HEK293T (cell line): ENCODE measurements at places on chromosomes 3 and 15.
A peak's percentile ranks its signal among the peaks of the same experiment; 100 is the strongest.

DNA sequence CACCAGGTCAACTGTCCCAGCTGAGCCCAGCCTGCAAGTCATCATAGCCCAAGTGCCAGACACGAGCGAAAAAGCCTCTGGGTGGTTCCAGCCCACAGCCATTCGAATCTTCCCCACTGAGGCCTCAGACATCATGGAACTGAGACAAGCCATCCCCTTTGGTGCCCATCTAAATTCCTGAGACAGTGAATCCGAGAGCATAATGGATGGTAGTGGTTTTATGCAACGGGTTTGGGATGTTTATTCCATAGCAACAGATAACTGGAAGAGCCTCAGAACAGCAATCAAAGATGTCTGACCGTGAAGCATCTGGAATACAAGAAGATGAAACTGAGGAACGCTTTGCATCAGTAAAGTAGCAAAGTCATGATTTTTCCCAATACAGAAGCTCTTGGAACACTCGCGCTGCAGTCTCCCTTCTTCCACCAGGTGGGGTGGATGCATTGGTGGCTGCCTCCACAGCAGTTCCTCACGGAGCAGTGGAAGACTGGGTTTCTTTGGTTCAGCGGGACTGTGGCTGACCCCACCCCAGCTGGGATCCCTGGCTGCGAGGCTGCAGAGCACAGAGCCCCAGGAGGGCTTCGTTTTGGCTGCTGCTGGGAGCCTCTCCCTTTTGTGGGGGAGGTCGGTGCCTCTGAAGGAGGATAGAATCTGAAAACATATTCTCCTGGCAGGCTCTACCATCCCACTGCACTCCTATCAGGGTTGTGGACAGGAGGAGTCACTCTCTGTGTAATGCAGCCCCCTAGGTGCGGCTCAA lies 26.4 kb upstream of the PDE8A start:
- peak; percentile 84 for DNase-seq

DNA sequence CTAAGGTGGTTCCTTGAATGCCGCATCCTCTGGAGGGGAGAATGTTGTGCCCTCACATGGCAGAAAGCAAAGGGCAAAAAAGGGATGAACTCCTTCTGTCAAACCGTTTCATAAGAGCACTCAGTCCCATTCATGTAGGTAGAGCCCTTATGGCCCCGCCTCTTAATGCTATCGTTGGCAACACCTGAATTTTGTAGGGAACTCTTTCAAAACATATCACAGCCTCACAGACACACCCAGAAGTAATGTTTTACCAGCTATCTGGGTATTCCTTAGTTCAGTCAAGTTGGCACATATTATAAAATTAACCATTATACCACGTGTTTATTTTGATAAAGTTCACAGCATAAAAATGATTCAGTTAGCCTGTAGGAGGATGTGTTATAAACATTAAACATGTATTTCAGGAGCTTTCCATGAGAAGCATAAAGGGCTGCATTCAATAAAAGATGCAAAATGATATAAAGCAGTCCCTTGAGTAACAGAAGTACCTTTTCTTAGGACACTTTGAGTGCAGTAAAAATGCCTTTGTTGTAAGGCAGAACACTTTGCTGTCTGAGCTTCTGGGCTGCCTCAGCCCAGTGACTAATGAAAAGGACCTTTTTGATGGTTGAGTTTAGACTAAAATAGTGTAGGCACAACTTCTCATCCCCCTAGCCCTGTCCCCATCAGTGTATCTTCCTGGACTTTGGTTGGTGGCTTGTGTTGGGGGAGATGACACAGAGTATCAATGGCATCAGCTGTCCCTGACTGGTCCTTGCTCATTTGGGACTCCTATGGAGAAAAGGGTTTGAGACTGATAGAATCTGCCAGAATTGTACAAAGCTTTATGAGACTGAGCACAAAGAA lies 263.5 kb upstream of the TPRG1 start:
- DNase-seq: no peak

- no peak for DNase-seq
These were observed 117.1 kb upstream of the SMAD3 start for GRCh38 chr15:66948294-66948693.

DNA sequence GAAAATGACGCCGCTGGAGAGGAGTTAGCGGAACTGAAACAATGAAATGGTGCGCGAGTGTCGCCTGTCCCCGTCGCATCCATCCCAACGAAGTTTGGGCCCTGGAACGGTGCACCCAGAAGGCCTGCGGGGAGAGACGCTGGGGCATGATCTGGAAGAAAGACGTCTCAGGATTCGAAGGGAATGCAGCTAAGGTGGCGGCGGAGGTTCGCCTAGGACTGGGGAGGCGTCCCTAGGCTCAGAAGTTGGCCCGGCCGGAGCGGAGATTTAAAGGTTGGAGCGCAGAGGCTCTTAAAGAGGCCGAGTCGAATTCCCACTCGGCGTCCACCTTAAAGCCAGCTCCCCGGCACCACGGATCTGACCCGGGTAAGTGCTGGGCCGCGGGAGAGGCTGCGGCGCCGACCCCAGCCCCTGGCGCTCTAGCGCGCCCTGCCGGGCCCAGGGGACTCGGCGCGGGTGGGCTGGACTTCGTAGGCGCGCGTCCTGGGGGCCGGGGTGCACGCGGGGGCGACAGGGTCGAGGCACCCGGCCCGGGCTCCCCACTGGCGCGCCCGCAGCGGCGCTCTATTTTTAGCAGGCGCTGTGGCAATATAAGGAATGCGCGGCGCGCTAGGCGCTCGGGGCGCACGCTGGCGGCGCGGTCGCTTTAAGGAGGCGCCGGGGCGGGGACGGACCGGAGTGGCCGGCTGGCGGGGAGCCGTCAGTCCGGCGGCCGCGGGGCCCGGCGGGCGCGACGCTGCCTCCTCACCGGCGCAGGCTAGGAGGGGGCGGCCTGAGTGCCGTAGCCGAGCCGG lies at the start of gene MRAS:
Gene MRAS, plus strand, starts transcription at position 620 of the 794 bp plus-strand sequence. CDS start 24,305 bp downstream, outside the sequence.
- DNase-seq: peak; percentile 69

- peak; percentile 81 for DNase-seq
These were observed 5.0 kb downstream of the FAM219B start for GRCh38 chr15:74901612-74902063.

DNA sequence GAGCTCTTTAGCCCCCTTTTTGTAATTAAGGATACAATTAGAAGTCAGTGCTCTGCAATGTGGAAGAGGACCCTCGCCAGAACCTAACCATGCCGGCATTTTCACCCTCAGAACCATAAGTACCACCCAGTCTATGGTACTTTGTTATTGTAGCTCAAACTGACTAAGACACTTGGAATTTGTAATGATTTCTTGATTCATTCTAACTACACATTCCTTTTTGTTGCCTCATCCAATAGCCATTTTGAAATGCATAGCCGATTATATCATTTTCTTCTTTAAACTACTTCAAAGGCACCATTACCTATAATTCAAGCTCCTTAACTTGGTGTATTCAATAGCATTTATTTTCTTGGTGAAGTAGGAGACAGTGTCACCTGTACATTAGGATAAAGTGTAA lies 61.4 kb downstream of the GLB1 start:
- DNase-seq: no peak

- DNase-seq: no peak
These were observed 1020.3 kb upstream of the CADM2 start for GRCh38 chr3:83938491-83938890.

DNA sequence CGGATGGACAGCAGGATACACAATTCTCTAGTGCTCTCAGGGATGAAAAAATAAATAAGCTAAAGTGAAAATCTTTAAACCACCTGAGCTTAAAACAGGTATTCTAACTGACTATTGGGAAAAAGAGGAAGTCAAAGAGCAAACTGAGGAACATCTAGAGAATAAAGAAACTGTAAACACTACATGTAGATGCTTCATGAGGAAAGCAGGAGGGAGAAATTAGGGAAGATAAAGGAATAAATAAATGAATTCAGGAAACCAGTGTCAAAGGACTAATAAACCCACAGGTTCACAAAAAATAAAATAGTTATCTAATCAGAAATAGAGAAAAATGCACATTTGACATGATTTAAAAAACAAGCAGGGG lies 525 bp upstream of the MCCC1 start:
- DNase-seq: no peak
